Stimulated activated CD4-positive, alpha-beta T cell treated with anti-CD3 and anti-CD28 coated beads, Interleukin-1b, Interleukin-23, amount 100 ng/mL, for 4 hours (primary cell): ENCODE measurements at places on chromosomes 12 and 14.

- DNase-seq = no peak
Measured at GRCh38 chr14:101109981-101110728, 206.6 kb upstream of the RTL1 start.

- DNase-seq = no peak
Measured at GRCh38 chr12:80129895-80130530, 30.7 kb downstream of the OTOGL start.

GRCh38 chr12:124299628-124300388 lies 4.9 kb downstream of the RFLNA start:
- DNase-seq = no peak

DNA sequence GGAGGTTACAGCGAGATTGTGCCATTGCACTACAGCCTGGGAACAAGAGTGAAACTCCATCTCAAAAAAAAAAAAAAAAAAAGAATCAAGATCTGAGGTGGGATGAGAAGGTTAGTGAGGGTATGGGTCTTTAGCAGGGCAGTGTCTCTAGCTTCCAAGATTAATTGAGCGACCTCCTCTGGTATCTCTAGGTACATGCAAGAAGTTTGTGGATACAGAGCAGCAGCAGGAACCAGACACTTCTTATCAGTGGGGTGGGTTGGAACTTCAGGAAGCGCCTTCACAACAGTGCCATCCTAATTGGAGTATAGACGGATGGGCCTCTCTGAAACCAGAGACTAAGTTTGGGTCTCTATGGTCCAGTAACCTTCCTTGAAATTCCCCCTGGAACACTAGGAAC lies 51.9 kb upstream of the CISTR start:
- no peak for DNase-seq

GRCh38 chr12:53561590-53561953 lies 54.3 kb upstream of the NPFF start:
- no peak for DNase-seq

- DNase-seq = no peak
Measured at GRCh38 chr12:25800101-25800500, 158.4 kb upstream of the RASSF8 start.

DNA sequence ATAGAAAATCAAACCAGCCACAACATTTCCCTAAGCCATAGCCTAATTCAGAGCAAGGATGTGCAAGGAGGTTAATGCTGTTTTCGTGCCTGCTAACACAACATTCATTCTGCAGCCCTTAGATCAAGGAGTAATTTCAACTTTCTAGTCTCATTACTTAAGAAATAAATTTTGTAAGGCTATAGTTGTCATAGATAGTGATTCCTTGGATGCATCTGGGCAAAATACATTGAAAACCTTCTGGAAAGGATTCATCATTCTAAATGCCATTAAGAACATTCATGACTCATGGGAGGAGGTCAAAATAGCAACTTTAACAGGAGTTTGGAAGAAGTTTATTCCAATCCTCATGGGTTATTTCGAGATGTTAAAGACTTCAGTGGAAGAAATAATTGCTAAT lies 283.2 kb downstream of the RPAP3 start:
- no peak for DNase-seq

GRCh38 chr14:95697764-95698163 lies 11.5 kb downstream of the TCL1B start:
- no peak for DNase-seq

- DNase-seq = no peak
Measured at GRCh38 chr14:71932229-71932981, at the start of gene RGS6. Gene RGS6, plus strand, starts transcription at chr14:71932429.

DNA sequence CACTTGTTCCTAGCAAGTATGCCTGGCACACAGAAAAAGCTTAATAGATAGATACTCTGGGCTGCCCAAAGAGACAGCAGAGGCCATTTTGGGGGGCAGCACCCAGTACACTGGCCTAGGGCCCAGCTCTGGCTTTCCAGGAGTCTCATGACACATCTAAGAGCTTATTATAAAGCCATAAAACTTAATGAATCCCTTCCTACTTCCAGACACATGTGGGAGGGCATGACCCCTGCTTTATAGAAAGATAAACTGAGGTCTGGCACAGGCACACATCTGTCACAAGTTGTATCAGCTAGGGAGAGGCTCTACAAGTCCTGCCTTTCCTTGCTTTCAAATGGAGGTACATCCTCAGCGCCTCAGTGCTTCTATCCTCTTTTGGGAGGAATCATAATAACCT lies 27.1 kb downstream of the FMNL3 start:
- DNase-seq = no peak
